ENCODE measurements at places on chromosomes 3 and 15. TPM values are rescaled to one million over a fixed set of nuclear protein-coding genes. Genes with fewer than 3 reads are reported as not detected.

ISL2 gene
- 0.20 TPM for total RNA-seq

LIPC gene
- not detected for total RNA-seq

C3orf22 gene
- not detected for total RNA-seq

GP5 gene
- under 0.01 TPM for total RNA-seq

ALDH1A3 gene
- 118 TPM for total RNA-seq

CCR3 gene
- not detected for total RNA-seq

HIGD2B gene
- not detected for total RNA-seq

TM6SF1 gene
- total RNA-seq: 0.20 TPM

RBP2 gene
- not detected for total RNA-seq

CIDEC gene
- total RNA-seq: 10.3 TPM

GCSAM gene
- not detected for total RNA-seq

CFAP92 gene
- total RNA-seq: 0.37 TPM

FAM81A gene
- 3.3 TPM for total RNA-seq

SH2D7 gene
- total RNA-seq: not detected

SPATA12 gene
- not detected for total RNA-seq

RAD51 gene
- 4.0 TPM for total RNA-seq

PODXL2 gene
- total RNA-seq: 2.2 TPM

LSAMP gene
- under 0.01 TPM for total RNA-seq

EFCAB12 gene
- total RNA-seq: not detected

VPS39 gene
- total RNA-seq: 42.3 TPM

MUSTN1 gene
- total RNA-seq: not detected

ANKUB1 gene
- not detected for total RNA-seq

CAMP gene
- not detected for total RNA-seq

ITPKA gene
- total RNA-seq: 1.1 TPM

NDN gene
- total RNA-seq: 76.8 TPM

ULK4 gene
- total RNA-seq: 19.1 TPM

SLC22A14 gene
- 1.5 TPM for total RNA-seq
